ENCODE measurements at places on chromosomes 4 and X. TPM values are rescaled to one million over a fixed set of nuclear protein-coding genes. Genes with fewer than 3 reads are reported as not detected.

NR3C2 gene
- polyA plus RNA-seq = 5.3 TPM

DMRTC1B gene
- 11.2 TPM for polyA plus RNA-seq

ADGRG4 gene
- not detected for polyA plus RNA-seq

SMR3B gene
- not detected for polyA plus RNA-seq

Data from Purkinje cell (primary cell).